Right hindlimb (tissue), 1 donor: ENCODE measurements at places on chromosomes 3 and 15.

GRCh38 chr3:105140899-105141367 is 225.8 kb upstream of the ALCAM start:
- DNase-seq = no peak

DNA sequence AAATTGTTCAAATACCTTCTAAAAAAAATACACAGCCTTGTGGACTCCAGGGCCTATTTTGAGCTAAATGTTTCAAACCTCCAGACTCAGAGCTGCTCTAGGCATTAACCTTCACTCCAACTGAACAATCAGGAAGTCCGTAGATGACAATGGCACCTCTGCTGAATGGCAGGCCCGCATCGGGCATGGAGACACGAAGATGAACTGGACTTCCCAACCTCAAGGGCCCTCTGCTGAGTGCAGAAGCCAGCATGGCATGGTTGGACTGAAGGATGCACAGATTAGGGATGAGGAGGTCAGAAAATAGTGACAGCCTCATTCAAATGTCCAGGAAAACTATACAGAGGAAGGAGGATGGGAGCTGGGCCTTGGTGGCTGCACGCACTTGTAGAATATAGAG is 2.2 kb downstream of the FAM174B start:
- no peak for DNase-seq

DNA sequence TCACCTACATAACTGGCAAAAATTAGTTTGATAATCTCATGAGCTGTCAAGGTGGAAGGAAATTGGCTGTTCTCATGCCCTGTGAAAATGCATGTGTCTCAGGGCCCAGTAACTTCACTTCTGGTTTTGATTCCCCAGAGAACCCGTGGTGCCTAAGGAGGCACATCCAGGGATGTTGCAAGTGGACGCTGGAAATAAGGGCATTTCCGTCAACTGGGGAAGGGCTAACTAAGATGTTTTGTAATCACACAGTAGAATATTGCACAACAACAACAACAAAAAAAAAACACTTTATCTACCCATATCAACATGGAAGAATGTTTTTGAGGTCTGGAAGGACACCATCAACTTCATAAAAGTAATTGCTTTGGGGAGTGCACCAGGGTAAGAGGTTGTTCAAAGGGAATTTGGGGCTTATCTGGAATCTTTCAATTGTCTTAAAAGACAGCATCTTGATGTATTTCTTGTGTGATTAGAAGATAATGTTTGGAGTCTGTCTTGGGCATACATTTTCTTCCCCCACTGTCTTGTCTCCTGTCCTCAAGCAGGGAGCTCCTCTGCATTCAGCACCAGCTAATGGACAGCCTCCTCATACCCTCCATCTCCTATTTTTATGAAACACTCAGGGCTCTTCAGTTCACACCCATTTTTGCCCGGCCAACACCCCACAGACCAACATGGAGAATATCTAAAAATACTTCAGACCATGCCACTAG is 37.2 kb upstream of the PRR20G start:
- DNase-seq = no peak

GRCh38 chr3:109563149-109563548 is 225.8 kb upstream of the DPPA4 start:
- DNase-seq = no peak

DNA sequence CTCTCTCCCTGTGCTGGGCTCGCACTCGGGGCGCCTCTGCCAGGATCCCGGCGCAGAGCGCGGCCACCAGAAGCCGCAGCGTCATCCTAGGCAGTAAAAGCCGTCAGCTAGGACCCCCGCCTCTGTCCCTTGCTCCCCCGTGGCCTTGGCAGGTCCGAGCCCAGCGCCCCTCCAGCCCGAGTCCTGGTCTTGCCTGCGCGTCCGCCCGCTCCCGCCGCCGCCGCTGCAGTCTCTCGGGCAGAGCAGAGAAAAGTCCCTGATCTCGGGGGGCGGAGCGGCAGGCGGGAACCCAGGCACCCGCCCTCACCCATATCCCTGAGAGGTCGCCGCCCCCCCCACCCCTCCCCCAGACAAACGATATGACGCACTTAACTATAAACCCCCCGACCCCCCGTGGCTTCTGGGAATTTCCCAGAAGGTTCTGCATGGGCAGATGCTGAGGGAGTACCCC is at the start of gene COL7A1:
Gene COL7A1 (minus strand): TSS at position 255 of the 451 bp plus-strand sequence. CDS start 170 bp downstream, at position 85.
- DNase-seq = no peak

GRCh38 chr3:37071921-37072320 is 78.6 kb downstream of the MLH1 start:
- no peak for DNase-seq
